Stimulated activated naive CD4-positive, alpha-beta T cell treated with Interleukin-2 at 50 U/mL for 16 hours (primary cell): ENCODE measurements at places on chromosomes 3 and 15.
A peak's percentile ranks its signal among the peaks of the same experiment; 100 is the strongest.

GRCh38 chr15:78050826-78051225, 26.7 kb downstream of the TBC1D2B start:
- DNase-seq, result peak; percentile 27

DNA sequence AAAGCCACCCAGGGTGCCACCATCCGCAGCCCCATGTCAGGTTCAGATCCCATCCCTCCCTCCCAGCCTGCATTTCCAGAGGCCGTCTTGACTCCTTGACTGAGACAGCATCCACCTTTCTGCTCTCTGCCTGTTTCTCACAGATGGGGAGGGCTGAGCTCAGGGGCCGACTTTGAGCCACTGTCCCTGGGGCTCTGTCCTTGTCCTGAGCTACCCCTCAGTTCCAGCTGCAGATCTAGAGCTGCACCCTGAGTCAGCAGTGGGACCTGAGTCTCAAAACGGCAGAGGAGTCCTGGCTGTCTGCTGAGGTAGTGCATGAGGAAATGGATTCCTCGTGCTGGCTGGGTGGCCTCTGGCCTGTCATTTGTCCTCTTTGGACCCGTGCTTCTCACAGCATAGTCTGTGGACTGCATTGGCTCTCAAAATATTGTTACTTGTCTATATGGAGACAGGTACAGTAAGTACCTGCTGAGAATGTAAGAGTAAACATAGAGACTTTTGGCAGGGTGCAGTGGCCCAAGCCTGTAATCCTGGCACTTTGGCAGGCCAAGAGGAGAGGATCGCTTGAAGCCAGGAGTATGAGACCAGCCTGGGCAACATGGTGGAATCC, 22.3 kb downstream of the RPLP1 start:
- DNase-seq, result no peak

GRCh38 chr3:70078778-70079177, 79.2 kb downstream of the SAMMSON start:
- DNase-seq, result no peak

- DNase-seq, result no peak
Observed at GRCh38 chr3:44805960-44806359, 44.4 kb downstream of the KIF15 start.

GRCh38 chr3:10817506-10817905, 1.5 kb downstream of the SLC6A11 start:
- no peak for DNase-seq

DNA sequence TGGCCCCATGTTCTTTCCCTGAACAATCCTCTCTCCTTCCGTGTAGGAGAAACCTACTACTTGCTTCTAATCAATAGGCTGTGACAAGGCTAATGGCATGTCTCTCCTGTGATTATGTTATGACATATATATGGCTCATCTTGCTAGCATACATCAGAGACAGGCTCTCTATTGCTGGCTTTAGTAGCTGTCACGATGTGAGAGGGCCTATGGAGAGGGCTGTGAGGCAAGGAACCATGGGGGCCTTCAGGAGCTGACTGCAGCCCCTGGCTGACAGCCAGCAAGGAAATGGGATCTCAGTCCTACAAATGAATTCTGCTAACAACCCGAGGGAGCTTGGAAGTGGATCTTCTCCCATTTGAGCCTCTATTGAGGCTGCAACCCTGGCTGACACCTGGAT, 96.3 kb downstream of the EOMES start:
- DNase-seq, result no peak

GRCh38 chr15:65903296-65904073, 34.2 kb downstream of the RAB11A start:
- no peak for DNase-seq

DNA sequence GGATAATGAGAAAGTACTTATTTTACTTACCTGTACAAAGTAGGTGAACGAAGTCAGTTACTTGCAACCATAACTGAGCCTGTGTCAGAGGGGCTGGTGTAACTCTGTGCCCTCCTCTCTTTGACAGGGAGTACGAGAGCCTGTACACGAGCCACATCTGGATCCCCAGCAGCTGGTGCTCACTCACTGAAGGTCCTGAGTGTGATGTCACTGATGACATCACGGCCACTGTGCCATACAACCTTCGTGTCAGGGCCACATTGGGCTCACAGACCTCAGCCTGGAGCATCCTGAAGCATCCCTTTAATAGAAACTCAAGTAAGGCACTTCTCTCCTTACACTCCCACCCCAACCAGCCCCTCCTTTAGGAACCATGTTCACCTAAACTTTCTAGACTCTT, 24.2 kb downstream of the IL20RB start:
- DNase-seq, result no peak

DNA sequence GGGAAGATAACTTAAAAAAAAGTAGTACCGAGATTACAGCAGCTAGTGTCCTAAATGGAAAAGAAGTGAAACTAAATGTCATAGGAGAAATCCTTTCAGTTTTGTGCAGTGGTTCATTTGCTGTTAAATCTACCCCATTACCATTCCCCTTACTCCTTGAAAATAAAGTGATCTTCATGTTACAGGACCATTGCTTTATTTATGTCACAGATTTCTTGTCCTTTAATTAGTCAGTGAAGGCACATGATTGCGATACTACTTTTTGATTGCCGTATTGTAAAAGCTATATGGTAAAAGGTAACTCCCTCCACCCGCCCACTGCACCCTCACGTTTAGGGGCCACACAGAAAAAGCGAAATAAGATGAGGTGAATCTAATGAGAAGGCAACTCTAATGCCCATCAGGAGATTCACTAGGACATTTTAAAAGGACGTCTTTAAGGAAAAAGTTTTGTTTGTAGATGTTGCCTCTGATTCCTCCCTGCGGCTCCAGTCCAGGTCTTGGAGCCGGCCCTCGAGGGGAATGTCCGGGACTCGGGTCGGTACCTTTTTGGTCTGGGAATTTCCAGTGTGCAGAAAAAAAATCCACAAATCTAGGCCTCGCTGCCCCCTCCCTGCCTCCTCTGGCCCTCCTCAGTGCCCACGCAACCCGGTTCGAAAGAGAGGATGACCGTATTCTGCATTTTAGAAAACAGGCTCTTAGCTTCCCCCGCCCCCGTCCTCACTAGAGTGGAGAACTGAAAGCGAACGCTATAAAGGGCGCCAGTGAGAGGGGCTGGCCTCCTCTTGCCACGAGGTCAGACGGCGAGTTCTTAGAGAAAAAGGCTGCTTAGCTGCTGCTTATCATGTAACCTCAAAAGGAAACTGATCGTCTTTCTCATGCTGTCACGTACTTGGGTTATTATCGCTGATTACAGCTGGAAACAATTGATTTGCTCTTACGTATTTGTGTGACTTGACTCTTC, 21.8 kb upstream of the NFKBIZ start:
- peak; percentile 91 for DNase-seq

DNA sequence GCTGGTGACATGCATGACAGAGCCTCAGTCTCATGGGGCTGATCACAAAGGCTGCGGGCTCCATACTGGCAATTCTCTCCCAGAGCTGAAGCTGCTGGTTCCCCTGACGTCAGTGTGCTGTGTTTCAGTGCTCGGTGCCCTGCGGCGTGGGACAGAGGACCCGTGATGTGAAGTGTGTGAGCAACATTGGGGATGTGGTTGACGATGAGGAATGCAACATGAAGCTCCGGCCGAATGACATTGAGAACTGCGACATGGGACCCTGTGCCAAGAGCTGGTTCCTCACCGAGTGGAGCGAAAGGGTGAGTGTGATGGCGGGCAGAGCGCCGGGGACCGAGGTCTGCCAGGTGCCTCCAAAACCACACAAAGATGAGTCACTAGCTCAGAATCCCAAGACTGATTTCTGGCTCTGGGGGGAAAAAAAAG, 62.0 kb upstream of the NR2E3 start:
- no peak for DNase-seq

- DNase-seq, result no peak
Observed at GRCh38 chr3:112736386-112736785, 95.4 kb upstream of the CCDC80 start.

DNA sequence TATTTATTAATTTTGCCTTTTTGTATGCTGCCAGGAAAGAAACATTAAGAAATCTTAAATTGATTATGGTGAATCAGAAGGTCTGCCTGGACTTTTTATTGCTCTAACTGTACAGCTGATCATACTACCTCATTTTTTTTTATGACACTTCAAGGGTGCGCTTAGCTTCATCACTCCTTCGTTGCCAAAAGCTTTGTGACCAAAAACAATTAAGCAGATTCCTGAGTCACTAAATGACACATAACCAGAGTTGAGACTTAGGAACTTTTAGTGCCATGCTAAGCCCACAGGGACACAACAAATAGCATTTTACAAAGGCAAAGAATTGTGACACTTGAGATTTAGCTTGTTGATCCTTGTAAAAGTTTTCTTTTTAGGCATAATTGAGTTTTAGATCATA, 4.9 kb downstream of the ADIPOQ start:
- DNase-seq, result no peak

- DNase-seq, result no peak
Observed at GRCh38 chr3:162863579-162863978, 1367.0 kb downstream of the OTOL1 start.

DNA sequence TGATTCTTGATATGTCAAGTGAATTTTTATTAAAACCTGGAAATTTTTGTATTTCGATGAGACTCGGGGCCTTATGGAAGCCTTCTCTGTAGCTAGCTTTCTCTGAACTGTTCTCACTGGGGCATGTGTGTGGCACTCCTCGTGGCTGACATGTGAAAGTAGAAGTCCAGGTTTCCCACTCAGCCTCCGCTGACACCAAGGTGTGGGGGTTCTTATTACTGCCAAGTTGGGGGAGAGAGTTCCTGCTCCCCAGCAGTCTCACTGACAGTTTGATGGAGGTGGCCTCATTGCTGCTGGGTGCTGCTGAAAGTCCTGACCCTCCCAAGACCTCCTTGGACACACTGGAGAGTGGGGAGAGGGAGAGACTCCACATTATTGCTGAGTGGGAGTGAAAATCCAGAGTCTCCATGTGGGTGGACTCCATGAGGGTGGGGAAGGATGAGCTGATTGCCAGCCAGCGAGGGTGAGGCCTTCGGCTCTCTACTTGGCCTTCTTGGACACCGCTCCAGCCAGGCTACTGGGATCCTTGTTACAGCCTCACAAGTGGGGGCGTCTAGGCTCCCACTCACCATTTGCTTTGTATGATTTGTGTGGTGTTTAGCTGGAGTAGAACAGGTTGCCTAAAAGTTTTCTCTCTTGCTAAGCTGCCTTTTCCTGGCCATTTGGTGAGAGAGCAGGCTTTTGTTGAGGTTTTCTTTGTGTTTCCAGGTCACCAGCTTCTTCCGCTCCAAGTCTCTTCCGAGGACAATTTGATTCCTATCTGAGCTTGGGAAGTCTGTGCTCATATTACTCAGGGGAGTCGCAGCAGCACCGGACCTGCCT, 64.1 kb downstream of the LSM3 start:
- no peak for DNase-seq

- DNase-seq, result no peak
Observed at GRCh38 chr3:50190936-50191660, at the start of gene GNAT1. TSS of gene GNAT1 (plus strand) at chr3:50191610. CDS start at chr3:50191726, 116 bp downstream.

DNA sequence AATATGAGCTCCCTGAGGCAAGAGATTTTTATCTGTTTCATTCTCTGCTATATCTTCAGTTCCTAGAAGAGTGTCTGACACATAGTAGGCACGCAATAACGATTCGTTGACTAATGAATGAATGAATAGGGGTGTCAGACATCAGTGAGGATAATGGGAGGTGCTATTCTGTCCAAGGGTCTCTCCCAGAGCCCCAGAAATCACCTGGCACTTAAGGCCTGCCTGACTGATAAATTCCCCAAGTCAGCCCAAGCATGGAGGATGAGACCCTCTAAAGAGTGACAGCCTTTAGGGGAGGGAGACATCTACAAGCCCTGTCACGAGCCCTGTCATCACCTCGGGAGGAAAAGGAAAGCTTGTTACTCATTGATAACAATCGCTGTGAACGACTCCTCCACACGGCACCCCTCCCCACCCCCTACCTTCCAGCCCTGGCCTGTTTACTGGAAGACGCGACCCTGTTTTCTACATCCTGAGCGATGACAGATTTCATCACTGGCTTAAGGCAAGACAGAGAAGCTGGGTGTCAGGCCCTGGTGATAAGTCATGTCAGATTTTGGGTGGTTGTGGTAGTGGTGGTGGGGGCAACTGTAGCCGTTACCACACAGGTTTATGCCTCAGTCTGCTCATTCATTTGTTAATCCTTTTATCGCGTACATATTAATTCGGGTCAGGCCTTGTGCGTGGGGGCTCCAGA, 23.1 kb downstream of the BHLHE40 start:
- DNase-seq, result peak; percentile 77

GRCh38 chr3:134892761-134893160, 97.7 kb downstream of the EPHB1 start:
- no peak for DNase-seq

DNA sequence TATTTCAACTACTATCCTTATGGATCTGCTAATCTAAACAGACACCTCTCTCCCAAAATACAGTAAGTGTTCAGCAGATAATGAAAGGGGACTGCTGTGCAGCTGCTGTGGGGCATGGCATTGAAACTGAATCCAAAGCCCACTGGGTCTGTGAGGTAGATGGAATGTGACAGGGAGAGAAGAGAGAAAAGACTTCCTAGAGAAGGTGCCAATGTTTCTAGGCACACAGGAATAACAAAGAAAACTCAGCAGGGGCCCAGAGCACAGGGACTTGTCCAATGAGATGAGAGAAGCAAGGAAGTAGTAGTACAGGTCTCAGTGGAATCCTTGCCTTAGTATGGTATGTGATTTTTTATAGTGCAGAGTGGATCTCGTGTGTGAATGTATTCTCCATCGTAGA, 457.8 kb downstream of the IL5RA start:
- DNase-seq, result no peak

GRCh38 chr3:57147071-57147470, 18.1 kb downstream of the IL17RD start:
- no peak for DNase-seq

- no peak for DNase-seq
Observed at GRCh38 chr3:31550452-31551251, 17.9 kb downstream of the STT3B start.
